ENCODE measurements at places on chromosomes 3 and 15.

GRCh38 chr15:53189860-53190259 lies 399.7 kb upstream of the ONECUT1 start:
- DNase-seq = no peak

GRCh38 chr15:34514251-34514670 lies 69.2 kb downstream of the GOLGA8B start:
- no peak for DNase-seq

- DNase-seq = no peak
Measured at GRCh38 chr15:54859982-54860381, 336.8 kb downstream of the RSL24D1 start.

- no peak for DNase-seq
Measured at GRCh38 chr3:158953131-158953530, 151.3 kb downstream of the MFSD1 start.

Data from SIG-M5 (cell line).